NCI-H774 (cell line): ENCODE measurements at places on chromosomes 7 and 10.
A peak's percentile ranks its signal among the peaks of the same experiment; 100 is the strongest.

- no peak for DNase-seq
These were observed 125.9 kb downstream of the CDH23 start for GRCh38 chr10:71522442-71523144.

DNA sequence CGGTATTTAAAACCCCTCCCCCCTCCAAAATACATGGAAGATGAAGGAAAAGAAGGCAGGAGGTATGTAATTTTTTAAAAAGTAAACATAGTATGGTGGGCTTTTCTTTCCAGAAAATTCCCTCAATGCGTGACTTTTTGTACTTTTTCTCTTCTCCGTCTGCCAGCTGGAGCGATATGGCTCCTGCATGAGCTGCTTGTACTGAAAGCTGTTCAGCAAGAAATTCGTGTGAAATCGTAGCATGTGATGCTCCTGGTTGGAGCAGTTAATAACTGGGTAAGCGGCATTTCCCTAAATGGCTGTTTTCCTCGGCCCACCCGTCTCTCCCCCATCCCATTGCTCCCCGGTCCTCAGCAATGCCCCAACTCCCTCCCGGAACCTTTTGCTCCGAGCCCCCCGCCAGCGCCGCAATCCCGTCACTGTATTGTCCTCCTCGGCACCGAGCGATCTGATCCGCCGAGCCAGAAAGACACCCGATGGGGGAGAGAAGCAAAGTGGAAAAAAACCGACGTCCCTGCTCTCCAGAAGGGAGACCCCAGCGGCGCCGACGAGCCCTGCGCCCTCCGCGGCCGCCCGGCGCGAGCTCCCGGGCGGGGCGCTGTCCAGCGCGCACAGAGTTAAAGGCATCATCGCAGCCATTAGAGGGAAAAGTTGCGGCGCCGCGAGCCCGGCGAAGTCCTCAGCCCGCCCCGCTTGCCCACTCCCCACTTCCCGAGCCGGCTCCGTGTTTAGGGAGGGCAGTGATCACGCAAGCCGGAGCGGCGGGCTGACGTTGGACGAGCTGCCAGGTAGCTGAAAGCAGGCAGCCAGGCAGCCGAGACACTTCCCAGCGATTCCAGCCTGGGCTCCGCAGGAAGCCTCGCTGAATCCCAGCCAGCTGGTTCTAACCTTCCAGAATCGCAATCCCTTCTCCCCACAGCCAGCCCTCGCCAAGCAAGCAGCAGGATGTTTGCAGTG, at the start of gene VSTM2A:
TSS of gene VSTM2A (plus strand) at position 707 of the 957 bp plus-strand sequence. CDS start 356 bp downstream, outside the sequence.
- DNase-seq, result peak; percentile 58

DNA sequence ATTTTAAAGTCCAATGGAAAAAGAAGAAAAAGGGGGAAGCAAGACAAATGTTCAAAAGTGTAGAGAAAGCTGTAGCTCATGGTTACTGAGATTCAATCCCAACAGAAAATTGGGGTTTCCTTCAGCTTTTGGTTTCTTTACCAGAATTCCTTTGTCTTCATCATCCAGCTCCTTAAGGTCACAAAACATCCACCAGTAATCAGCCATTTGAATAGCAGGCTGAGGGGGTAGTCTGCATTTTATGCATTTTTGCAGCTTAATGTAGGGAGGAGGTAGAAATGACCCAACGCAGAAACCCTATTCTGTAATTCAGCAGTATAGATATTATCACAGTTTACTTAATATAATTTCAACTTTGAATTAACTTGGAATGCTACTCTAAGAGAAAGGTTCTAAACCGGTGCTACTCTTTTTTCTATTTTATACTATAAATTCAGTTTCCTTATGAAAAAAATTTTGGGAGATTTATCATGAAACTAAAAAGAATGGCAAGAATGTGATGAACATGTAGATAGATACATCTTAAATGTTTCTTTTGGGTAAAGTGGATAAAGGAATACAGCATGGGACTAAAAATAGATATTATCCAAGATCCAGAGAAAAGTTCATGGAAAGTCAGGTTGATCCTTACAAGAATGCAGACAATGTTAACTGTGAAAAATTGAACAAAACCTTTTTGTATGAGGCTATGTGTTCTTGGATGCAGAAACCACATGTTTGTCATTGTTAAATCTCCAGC, 596.9 kb downstream of the PHTF2 start:
- DNase-seq, result no peak

GRCh38 chr10:78278058-78278404, 244.4 kb downstream of the RPS24 start:
- DNase-seq, result no peak

- no peak for DNase-seq
These were observed 68.3 kb upstream of the CABCOCO1 start for GRCh38 chr10:61594430-61594829.

DNA sequence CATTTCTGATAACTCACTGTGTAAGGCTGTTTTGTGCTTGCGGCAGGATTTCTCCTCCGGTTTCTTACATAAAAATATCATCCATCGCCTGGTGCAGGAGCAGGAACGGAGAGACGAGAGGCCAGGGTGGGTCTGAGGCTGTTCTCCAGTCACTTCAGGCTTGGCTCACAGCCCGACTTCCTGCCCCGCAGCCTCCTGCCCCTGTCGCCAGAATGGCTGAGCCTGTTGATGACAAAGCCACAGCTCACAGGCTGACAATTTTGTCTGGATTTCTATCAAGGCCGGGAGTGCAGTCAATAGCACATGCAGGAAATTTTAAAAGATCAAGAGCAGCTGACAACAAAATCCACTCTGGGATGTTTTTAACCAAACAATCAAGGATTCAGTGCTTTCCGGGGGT, 229.7 kb upstream of the ZNF32 start:
- no peak for DNase-seq

- DNase-seq, result no peak
These were observed 347.0 kb downstream of the KCNMA1 start for GRCh38 chr10:77290528-77291155.

- DNase-seq, result no peak
These were observed 646 bp downstream of the FAM13C start for GRCh38 chr10:59361663-59362143.

DNA sequence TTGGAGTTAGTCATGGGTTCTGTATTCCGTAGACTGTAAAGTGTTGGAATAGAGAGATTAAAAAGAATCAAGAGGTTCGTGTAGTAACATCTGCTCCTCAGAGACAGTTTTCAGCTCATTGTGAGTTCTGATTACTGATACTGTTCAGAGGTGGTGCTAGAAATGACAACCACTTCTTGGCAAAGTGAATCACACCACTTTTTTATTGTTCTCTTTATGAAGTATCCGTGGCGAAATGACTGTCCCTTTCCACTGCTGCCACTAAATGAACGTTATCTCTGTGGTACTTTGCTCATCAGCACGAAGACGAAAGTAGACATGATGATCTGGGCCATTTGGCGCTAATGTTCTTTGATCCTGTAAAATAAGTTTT, 860 bp downstream of the RPP30 start:
- DNase-seq, result no peak

GRCh38 chr10:71131096-71131495, 81.3 kb upstream of the UNC5B start:
- no peak for DNase-seq

- no peak for DNase-seq
These were observed 5.4 kb downstream of the TSPAN13 start for GRCh38 chr7:16758631-16759611.

GRCh38 chr7:857661-858060, 18.7 kb upstream of the GET4 start:
- no peak for DNase-seq

DNA sequence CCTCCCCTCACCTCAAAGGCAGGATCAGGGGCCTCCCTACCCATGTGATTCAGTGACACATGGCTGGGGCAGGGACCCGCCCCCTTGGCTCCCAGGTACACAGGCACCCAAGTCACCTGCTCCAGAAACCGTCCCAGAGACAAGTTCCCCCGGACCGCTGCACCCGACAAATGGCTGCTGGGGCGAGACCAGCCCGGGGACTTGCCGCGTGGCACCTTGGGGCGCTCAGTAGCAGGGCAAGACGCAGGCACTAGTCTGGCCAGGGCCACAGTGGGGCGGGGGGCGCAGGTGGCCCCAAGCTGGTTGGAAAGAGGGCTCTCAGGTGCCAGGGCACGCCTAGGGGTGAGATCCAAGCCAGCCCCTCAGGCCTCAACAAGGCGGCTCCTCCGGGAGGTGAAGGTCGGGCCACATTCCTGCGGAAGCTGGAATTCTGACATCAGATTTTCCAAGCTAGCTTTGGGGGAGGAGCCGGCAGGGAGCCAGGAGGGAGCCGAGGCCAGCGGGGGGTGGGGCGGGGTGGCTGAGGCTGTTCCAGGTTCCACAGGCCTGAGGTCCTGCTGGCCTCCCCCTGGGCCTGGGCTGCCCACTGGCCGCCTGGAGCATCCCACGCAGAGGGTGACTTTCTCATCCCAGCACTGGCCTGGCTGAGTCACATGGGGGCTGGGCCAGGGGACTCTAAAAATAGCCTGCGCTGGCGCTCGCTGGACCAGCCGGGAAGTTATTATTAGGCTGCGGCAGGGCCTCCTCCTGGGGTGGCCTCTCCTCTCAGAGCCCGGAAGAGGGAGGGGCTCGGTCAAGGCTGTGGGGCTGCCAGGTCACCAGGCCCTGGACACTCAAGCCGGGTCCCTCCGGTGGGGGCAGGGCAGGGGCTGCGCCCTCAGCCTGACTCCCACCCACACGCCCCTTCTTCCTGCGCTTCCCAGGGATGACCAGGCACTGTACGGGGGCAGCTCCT, 20.5 kb upstream of the INPP5A start:
- no peak for DNase-seq

GRCh38 chr7:132643302-132643701, 67.0 kb upstream of the PLXNA4 start:
- DNase-seq, result no peak

- DNase-seq, result no peak
These were observed 380.6 kb upstream of the VSTM2A start for GRCh38 chr7:54161621-54162020.

GRCh38 chr10:58158806-58159205, 108.9 kb downstream of the IPMK start:
- DNase-seq, result no peak

GRCh38 chr7:7529328-7529727, 6.3 kb downstream of the COL28A1 start:
- DNase-seq, result peak; percentile 35

GRCh38 chr7:156504687-156505545, 135.7 kb upstream of the RNF32 start:
- DNase-seq, result no peak

DNA sequence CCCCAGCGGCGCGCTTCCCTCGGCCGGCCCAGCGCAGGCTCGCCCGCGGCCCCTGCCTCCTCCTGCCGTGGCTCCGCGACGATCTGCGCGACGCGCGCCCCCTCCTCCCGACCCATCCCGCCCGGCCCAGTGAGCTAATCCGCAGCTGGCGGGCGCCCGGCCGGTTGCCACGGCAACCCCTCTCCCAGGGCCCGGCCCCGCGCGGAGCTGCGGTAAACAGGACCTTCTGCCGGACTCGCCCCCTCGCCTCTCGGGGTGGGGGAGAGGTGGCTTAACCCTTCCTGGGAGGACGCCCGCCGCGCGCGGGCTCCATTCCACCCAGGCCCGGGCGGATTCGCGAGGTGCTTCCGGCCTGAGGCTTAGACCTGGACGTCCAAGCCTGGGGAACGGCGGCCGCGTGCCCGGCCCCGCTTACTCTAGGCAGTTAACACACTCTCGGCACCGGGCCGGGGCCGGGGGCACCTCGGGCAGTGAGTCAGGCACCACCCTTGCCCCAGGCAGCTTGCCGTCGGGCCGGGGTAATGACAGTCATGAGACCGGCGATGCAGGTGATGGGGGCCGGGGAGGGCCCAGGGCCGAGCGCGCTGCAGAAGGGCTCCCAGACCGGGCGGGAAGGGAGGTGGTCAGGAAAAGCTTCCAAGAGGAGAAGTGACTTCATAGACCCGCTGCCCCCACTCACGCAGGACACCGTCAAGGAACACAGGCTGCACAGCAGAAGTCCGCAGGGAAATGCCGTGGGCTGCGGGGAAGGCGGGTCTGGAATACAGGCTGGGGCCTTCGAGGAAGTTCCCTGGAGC, at the start of gene DENND2A:
TSS of gene DENND2A (minus strand) at position 87 of the 797 bp plus-strand sequence. CDS start 38,416 bp downstream, outside the sequence.
- DNase-seq, result peak; percentile 42

DNA sequence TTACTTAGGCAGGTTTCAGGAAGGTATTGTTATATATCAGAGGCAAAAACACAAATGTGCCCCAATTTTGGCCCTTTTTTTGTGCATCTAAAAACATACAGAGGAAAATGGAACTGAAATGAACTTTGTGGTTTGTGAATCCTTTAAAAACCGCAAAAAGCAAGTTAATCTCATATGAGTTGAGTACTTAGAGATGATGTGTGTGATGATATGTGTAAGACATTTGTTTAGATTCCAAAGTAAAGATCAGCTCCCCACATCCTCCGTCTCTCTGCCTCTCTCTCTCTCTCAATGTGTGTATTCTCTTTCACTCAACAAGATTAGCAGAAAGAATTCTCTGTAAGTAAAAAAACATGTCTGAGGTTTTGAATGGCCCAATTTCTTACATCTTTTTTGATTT, 201.9 kb downstream of the MALRD1 start:
- DNase-seq, result no peak

DNA sequence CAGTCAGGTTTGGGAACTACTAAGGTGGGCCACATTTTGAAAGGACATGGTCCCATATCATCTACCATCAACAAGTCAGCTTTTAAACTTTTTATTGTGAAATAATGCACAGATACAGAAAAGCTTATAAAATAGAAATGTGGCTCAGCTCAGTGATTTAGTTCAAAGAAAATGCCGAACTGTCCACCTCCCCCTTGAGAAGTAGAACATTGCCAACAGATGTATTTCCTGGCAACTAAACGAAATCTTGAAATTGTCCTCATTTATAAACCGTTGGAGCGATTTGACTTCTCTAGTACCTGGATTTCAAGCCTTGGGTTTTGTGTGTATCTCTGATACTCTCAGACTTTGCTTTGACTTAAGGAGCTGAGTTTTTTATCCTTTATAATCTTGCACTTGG, 32.7 kb upstream of the SMNDC1 start:
- DNase-seq, result no peak

- no peak for DNase-seq
These were observed 958.4 kb downstream of the TYW1 start for GRCh38 chr7:67955061-67955460.

GRCh38 chr10:46325021-46325420, 38.2 kb downstream of the ANTXRL start:
- DNase-seq, result no peak

DNA sequence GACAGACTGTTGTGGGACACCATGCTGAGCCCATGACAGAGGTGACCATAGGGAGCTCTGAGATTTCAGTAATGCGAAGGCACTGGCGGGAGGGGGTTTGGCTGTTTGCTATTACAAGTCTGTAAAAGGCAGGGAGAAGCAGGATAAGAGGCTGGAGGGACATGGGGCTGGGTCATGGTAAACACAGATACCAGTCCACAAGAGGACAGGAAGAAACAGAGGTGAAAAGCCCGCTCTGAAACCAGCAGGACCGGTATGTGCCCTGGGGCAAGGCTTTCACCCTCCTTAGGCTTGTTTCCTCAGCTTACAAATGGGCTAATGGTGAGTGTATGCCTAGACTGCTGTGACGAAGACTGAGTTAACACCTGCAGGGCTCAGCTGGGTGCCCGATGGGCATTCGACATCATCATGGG, 34.1 kb downstream of the ANXA11 start:
- DNase-seq, result no peak

GRCh38 chr7:116400522-116400921, 99.0 kb upstream of the CAV2 start:
- no peak for DNase-seq

- DNase-seq, result no peak
These were observed 18.8 kb upstream of the SH2D4B start for GRCh38 chr10:80518807-80519360.
